ENCODE measurements at places on chromosomes 1 and 21.
A peak's percentile ranks its signal among the peaks of the same experiment; 100 is the strongest.

DNA sequence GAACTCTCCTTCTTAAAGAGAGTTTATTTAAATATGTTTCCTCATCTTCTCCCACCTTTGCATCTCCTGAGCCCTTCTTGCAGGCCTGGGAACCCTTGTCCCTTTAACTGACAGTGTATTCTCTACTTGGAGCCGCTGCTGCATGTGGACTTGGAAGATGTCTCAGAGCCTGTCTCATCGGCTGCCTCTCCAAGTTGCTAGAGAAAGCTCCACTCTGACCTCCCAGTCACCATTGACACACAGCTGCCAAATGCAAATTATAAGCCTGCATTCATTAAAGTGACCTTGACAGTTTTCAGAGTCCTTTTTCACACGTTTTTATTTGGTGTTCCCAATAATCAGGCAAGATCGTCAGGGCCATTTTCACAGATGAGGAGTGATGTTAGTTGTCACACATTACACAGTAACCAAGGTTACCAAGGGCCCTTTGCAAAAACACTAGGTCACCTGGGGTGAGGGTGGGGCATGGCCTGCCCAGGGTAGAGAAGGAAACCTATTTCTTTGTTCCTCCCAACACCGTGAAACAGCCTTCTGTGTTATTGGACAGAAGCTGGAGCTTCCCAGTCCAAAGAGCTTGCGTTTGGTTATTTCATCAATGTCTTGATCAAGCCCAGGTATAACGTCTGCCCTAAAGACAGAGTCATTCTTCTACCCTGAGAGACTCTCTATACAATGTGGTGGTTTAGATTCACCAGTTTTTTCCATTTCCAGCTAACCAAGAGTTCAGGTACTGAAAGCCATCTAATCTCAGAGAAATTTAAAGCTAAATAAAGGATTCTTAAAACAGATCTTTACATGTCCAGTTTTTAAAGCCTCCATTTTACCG, 164.1 kb downstream of the GALNT2 start:
- DNase-seq: no peak

- no peak for DNase-seq
These were observed 24.9 kb upstream of the MAN1A2 start for GRCh38 chr1:117342397-117342796.

DNA sequence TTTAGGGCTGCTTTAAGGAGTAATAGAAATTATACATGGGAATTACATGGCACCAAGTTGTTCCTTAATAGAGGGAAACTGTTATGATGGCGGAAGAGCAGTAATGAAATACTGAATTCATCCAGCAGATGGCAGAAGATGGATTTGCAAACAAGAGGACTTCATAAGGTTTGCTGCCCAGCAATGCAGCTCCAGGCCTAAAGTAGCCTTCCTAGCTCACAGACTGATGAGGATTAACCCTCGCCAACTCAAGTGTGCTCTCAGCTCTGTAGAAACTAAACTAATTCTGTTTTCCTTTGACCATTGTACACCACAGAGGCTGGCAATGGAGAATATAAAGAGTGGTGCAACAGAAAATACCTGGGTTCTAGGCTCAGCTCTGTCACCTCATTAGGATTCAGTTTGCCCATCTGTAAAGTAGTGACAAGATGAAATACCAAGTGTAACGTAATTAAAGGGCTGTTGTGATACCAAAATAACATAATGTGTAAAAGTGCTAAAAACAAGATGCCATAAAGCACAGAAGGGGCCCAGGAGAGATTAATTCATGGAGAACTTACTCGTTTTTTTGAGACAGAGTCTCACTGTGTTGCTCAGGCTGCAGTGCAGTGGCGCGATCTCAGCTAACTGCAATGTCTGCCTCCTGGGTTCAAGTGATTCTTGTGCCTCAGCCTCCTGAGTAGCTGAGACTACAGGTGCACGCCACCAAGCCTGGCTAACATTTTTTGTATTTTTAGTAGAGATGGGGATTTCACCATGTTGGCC, 102.4 kb upstream of the SERBP1 start:
- peak; percentile 61 for DNase-seq

DNA sequence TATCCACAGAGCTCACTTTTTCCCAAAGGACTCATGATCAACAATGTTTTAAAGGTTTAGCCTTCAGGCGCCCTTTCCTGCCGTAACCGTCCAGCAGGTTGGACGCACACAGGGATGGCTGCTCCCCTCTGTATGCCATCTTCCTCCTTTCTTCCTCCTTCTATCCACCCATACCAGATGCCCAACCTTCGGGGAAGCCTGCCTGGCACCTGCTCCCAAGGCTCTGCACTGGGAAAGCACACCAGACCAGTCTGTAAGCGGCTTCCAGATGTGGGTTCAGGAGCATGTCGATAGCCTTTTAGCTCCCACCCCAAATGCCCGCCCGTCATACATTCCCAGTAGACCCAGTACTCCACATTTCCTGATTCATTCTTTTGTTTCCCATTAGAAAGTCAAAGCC, 52.9 kb downstream of the STUM start:
- no peak for DNase-seq

- no peak for DNase-seq
These were observed 62.2 kb downstream of the ZFYVE9 start for GRCh38 chr1:52203935-52204625.

DNA sequence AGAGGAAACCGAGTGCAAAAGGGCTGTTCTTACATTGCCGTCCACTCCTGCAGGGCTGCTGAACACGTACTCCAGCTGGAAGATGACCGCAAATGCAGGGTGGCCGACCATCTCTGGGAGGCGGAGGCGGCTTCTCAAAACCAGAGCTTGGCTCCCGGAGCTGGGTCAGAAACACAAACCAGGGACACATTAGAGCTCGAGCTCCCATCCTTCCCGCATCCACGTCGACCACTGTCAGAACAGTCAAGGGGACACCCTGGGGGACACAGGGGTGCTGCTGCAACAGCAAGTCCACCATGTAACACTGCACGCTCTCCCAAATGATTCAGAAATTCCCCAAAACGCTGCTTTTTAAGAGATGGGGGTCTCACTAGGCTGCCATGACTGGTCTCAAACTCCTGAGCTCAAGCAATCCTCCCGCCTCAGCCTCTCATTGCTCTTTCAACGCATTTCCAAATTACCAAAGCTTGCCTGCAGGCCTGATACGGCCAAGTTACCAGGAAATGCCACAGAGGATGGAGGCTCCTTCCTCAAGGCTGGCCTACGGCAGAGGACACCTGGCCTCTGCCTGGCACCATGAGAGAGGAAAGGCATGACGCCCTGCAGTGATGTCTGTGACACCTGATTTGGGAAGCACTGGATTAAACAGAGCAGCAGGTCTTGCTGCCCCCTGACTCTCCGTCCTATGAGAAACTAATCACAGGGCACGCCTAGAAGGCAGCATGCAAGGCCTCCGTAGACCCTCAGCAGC, 45.0 kb downstream of the NPHP4 start:
- DNase-seq: no peak

- DNase-seq: no peak
These were observed 27.4 kb downstream of the POFUT2 start for GRCh38 chr21:45260191-45260825.

GRCh38 chr1:24070821-24071393, 41.0 kb downstream of the MYOM3 start:
- DNase-seq: peak; percentile 90

GRCh38 chr21:28827422-28827821, 165.3 kb downstream of the LTN1 start:
- no peak for DNase-seq

GRCh38 chr1:42340901-42341300, 5.9 kb upstream of the FOXJ3 start:
- no peak for DNase-seq

- DNase-seq: no peak
These were observed 50.3 kb downstream of the ITPKB start for GRCh38 chr1:226688808-226689207.

DNA sequence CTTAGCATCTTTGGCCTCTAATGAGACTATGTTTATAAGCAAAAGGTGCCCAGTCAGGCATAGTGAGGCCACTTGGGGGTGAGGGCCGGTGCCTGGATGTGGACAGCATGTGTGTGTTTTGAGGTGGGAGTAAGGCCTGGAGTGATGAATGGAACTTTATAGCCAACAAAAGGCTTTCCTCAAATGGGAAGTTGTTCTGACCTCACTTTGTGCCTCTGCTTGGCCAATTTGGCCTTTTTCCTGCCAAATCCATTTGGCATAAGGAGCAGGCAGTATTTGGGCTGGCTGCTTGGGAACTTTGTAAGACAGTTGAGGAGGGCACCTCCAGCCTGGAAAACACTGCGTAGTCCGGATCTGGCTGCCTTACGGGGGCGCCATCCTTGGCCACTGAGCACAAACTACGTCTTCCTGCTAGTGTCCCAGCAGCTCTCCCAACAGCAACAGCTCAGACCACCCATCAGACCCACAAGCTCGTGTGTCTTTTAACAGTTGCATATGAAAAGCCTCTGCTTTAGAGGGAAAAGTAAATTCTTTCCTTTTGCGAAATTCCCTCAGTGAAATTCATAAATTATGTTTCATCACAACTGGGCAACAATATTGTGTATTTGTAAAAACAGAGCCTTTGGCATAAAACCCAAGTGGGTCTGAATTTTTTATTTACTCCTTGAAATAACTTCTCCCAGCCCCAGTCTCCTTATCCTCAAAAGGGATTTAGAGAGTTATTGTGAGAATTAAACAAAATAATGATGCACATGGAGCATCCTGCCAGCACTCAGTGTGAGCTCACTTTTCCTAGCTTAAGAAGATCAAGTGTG, 322.9 kb downstream of the DISC1 start:
- no peak for DNase-seq

DNA sequence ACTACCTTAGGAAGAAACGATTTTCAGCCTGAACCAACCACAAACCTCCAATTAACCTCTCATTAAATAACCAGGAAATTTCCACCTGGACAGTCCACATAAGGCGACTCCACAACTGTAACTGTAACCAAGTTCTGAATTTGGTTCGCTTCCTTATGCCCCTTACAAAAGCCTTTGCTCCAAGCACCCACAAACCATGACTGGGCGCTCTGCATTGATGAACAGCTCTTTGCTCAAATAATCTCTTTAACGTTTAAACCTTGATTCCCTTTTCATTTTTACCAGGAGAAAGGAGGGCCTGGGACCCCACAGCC, 38.2 kb upstream of the ZNF124 start:
- DNase-seq: no peak

DNA sequence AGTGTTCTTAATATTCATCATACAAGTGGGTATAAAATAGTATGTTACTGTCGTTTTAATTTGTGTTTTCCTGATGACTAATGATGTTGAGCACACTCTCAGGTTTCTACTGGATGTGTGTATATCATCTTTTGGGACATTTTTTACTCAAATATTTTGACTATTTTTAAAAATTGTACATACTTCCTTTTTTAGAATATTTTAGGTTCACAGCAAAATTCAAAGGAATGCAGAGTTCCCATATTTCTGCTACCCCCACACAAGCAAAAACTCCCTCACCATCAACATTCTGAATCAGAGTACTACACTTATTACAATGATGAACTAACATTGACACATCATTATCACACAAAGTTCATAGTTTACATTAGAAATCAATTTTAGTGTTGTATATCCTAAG, 114.5 kb downstream of the DPYD start:
- no peak for DNase-seq

- DNase-seq: peak; percentile 43
These were observed 23.6 kb downstream of the XCL2 start for GRCh38 chr1:168520052-168520751.
